ENCODE measurements at places on chromosomes 12 and 14. TPM values are rescaled to one million over a fixed set of nuclear protein-coding genes. Genes with fewer than 3 reads are reported as not detected.

DNA sequence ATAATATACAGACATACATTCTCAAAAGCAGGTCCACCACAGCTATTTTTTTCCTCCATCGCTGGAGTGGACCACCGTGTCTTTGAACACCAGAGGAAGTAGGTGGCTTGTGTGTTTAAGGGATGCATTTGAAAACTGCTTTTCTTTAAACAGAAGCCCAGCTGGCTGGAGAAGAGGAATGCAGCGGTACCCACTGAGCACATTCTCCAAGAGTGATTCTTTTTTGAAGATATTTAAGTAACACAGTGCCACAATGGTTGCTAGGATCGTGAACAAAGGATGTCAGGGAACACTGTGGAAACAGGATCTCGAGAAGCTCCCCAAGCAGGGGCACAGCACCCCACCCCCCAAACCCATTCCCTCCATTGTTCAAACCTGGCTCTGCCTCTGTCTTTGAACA, 286.6 kb upstream of the PWP1 start:
- DNase-seq, result no peak

DNA sequence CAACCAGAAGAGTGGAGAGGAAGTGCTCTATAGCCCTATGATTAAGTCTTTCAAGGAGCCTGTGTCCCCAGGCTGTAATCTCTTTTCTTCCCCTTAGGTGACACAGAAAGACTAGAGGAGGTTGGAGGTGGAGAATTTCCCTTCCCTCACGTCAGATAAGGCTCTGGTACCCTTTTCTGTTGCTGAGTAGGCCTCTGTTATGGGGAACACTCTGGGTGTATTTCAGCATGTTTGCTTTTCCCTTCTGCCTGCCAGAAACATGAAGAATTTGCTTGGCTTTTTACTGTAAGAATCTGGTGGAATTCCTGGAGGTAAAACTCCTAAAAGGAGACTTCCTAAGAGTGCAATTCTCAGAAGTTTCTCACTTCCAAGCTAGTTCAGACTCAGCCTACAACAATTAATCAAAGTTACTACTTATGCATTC, 58.3 kb downstream of the SIX1 start:
- DNase-seq, result no peak

Gene P3H3
- total RNA-seq, result 0.93 TPM

GRCh38 chr12:22481547-22482104, 62.7 kb downstream of the C2CD5 start:
- peak; percentile 7 for DNase-seq

DNA sequence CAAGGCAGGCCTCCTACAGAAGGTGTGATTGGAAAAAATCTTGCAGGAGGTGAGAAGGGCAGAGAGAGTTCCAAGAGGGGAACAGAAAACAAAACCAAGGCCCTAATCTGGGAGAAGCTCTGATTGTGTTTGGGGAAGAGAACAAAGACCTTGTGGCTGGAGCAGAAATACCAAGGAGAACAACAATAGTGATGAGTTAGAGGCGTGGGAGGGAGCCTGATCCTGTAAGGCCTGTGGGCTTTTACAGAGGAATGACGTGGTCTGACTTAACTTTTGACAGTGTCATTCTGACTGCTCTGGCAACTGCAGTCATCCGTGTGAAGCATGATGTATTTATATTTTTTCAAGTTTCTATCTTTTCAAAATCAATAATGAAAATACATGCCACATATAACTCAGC, 200.6 kb downstream of the ANO4 start:
- DNase-seq, result no peak

Gene YAF2
- total RNA-seq, result 32.9 TPM

- DNase-seq, result no peak
These were observed 332.0 kb downstream of the CACNA1C start for GRCh38 chr12:2384533-2385351.

DNA sequence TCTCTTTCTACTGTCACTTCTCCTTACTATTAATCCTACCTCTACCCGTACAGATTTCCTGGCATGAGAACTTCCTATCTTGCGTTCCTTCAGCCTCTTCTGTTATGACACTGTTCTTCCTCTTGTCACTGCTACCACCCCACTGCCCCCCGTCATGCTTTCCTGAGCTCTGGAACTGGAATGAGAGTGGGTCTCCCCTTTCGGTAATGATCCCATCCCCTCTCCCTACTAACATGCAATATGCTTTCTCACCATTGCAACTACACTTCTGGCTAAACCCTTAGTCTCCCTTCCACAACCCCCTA, 4.9 kb upstream of the AP1G2 start:
- DNase-seq, result no peak

GRCh38 chr12:107480836-107481608, 204.6 kb upstream of the PWP1 start:
- no peak for DNase-seq

DNA sequence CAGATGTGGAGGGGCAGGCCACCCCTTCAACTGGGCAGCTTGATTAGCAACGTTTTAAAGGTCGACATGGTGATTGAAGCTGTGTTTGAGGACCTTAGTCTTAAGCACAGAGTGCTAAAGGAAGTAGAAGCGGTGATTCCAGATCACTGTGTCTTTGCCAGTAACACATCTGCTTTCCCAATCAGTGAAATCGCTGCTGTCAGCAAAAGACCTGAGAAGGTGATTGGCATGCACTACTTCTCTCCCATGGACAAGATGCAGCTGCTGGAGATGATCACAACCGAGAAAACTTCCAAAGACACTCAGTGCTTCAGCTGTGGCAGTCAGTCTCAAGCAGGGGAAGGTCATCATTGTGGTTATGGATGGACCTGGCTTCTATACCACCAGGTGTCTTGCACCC, 23.9 kb upstream of the AICDA start:
- no peak for DNase-seq

Gene VRTN
- not detected for total RNA-seq

GRCh38 chr12:52672321-52672933, 7.8 kb downstream of the KRT1 start:
- no peak for DNase-seq
